ENCODE measurements at places on chromosomes 3 and 15.

GRCh38 chr3:10516544-10517452, 11.4 kb upstream of the ATP2B2 start:
- no peak for DNase-seq

GRCh38 chr15:81889485-81889881, 156.3 kb downstream of the MEX3B start:
- DNase-seq = no peak

GRCh38 chr15:22224241-22224671, 143.9 kb downstream of the OR4M2 start:
- DNase-seq = no peak

GRCh38 chr3:24390169-24391130, 104.2 kb downstream of the THRB start:
- DNase-seq = no peak

- DNase-seq = no peak
Measured at GRCh38 chr3:71924721-71925120, 139.8 kb upstream of the PROK2 start.

- no peak for DNase-seq
Measured at GRCh38 chr3:188507244-188507720, 353.3 kb downstream of the LPP start.

- no peak for DNase-seq
Measured at GRCh38 chr3:23612296-23612891, 193.4 kb upstream of the UBE2E1 start.

DNA sequence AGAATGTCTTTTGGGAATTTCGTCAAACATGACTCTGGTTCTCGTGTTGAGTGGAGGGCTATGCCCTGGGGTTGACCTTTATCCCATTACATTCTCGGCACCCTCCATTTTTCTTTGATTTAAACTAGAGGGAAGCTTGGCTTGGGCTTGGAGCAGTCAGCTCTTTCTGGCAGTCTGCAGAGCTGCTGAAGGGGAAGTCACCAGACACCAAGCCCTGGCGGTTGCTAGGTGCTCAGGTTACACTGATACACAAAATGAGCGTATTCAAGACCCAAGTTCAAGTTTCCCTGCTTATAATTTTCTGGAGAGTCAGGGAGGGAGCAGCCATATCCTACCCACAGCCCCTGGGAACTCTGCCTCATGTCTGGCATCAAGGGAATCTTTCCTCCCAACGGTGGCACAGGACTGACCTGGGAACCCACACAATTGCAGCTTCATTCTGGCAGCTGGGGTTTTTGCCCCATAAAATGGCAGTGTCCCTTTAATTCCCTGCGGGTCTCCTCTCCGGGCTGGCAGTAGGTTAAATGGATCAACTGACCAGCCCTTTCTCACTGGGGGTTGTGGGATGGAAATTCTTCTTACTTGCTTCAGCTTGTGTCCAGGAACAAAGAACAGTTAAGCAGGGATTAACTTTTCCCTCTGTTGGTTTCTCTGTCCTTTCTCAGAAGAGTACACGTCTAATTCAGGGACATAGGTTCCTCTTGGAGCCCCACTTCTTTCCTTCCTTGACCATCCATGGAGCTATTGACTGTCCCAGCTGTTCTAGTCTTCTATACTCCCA, 110.0 kb upstream of the DLG1 start:
- DNase-seq = no peak

GRCh38 chr15:82698711-82699345, 10.8 kb downstream of the AP3B2 start:
- DNase-seq = no peak

DNA sequence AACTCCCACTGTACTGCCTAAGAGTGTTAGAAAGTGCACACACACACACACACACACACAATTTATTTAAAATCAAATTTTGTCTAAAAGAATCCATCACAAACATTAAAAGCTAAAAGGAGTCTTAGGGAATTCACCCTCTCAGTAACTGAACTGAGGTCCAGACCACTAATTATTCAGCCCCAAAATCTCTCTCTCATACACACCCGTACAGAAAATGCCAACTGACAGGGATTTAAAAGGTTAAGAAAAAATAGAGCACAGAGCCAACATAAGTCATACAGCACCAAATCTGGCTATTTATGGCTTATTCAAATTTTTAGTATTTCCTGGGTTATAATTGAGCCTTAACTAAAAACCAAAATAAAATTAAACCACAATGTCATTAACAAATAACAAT, 20.7 kb downstream of the GBE1 start:
- DNase-seq = no peak

DNA sequence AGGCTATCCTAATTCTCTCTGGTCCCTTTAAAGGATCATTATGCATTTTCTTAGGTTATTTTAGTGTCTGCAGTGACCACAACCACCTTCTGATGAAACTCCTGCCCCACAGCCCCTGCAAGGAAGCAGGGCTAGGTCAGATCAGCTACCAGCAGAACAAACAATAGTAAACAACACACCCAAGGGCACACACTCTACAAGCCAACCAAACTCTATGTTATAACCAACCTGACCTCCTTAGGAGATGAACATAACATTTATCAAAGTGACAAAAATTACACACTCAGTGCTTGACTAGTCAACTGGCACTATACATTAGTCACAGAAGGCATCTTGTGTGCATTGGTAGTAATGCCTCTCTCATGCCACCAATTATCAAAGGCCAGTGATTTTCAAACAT, 17.3 kb downstream of the DENND6A start:
- DNase-seq = no peak

Data from C1 segment of cervical spinal cord (tissue), 14 donors.